ENCODE measurements at places on chromosomes 16 and 17. TPM values are rescaled to one million over a fixed set of nuclear protein-coding genes. Genes with fewer than 3 reads are reported as not detected.

PLEKHH3 gene
- not detected for polyA plus RNA-seq

AFMID gene
- 1.0 TPM for polyA plus RNA-seq

CCL14 gene
- not detected for polyA plus RNA-seq

ATAD5 gene
- 1.7 TPM for polyA plus RNA-seq

DNA sequence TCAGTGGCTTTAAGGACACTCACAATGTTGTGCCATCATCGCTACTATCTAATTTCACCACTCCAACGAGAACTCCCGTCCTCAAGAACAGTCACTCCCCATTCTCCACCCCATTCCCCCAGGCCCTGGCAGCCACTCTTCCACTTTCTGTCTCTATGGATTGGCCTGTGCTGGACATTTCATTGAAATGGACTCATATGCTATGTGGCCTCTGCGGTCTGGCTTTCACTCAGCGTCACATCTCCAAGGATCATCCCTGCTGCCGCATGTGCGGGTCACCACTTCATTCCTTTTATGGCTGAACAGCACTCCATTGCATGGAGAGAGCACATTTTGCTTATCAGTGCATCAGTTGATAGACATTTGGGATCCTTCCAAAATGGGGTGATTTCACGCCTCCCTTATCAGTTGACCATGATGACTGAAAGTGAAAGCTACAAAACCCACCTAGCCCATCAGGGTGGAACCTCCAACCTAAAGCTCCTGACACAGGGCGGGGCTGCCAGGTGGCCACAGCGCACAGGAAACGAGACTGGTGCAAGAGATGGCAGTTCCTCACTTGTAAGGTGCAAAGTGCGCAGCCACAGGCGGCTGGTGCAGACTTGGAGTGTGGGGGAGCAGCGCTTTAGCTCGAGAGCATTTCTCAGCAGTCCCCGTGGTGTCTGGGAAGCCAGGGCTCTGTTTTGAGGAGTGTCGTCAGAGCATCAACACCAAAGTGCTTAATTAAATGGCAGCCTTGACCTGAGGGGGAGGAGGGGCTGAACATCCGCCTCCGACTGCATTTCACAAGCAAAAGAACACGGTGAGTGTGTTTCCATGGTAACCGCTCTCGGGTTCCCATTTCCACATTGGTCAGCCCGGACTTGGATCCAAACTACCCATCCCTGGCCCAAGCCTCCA is 23.8 kb downstream of the COTL1 start:
- peak; percentile 93 for DNase-seq

GRCh38 chr17:61480414-61480807 is 28.2 kb downstream of the TBX4 start:
- no peak for DNase-seq

DNA sequence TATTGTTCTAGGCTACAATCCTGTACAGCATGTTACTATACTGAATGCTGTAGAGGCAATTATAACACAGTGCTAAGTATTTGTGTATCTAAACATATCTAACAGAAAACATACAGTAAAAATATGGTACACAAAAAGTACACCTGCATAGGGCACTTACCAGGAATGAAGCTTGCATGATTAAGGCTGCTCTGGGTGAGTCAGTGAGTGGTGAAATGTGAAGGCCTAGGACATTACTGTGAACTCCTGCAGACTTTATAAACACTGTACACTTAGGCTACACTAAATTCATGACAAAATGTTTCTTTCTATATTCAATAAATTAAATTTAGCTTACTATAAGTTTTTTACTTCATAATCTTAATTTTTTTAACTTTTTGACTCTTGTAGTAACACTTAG is 37.1 kb downstream of the AMFR start:
- no peak for DNase-seq

All from immature natural killer cell (primary cell).